ENCODE measurements at places on chromosomes 5 and 9.

GRCh38 chr9:137590123-137590468 is 216 bp downstream of the ZMYND19 start:
- DNase-seq = no peak

DNA sequence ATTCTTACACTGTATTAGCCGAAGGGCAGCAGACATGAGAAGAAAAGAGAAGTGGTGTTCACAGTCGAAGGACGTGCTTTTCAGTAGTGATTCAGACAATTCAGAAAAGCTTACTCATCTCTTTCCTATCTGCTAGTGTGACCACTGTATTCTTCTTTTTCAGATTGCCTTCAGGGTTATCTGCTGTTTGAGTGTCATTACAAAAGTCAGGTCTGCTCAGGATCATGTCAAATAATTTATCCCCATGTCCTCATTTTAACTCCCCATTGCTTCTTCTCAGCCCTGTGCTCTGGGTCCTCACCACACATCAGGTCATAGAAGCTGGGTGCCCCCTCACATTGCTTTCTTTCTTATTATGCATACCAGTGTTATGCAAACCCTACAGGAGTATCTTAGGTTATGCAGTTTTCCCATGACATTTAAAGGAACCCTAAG is 394.0 kb downstream of the CETN3 start:
- DNase-seq = peak; percentile 37

GRCh38 chr9:97474372-97474925 is 27.0 kb upstream of the TMOD1 start:
- DNase-seq = no peak

GRCh38 chr9:22922222-22922621 is 475.6 kb downstream of the DMRTA1 start:
- no peak for DNase-seq

GRCh38 chr9:7121055-7121454 is 363.3 kb downstream of the KDM4C start:
- DNase-seq = no peak

- DNase-seq = no peak
Observed at GRCh38 chr9:113246928-113247327, 25.6 kb downstream of the SLC31A1 start.

GRCh38 chr5:68329554-68330255 is 114.1 kb downstream of the PIK3R1 start:
- DNase-seq = no peak

DNA sequence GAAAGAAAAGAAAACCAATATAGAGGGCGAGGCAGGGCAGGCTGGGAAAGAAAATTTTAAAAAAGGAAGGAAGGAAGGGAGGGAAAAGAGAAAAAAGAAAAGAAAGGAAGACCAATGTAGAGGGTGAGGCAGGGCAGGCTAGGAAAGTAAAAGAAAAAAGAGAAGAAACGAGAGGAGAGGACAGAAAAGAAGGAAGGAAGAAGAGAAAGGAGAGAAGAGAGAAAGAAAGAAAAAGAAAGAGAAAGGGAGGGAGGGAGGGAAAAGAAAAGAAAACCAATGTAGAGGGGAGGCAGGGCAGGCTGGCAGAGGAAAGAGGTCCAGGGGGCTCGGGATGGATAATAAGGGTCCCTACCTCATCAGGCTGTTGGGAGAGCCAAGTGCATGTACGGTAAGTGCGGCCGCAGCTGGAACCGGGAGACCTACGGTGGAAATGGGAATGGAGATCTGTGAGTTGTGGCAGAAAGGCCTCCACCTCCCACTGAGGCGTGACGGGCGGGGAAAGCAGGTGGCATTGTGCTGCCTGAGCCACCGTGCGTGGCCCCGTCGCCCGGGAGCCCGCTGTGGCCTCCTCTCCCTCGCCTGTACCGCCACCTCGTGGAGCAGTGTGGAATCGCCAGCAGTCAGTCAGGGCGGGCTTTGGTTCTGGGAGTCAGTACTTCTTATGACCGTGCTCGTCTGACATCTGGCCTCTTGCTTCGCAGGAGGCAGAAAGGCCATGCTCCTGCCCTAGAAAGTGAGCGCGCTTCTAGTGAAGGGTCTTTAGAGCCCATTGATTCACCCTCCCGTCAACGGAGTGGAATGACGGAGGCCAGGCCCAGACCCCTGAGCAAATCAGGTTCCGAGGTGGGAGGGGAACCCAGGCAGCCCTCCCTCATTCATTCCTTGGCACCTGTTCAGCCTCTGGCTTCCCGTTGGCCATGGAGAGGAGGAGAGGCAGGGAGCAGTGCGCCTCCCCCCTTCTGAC is 10.4 kb upstream of the NHP2 start:
- DNase-seq = peak; percentile 89

GRCh38 chr5:172713809-172714490 is 57.0 kb downstream of the DUSP1 start:
- no peak for DNase-seq

- no peak for DNase-seq
Observed at GRCh38 chr5:35679357-35679756, 61.7 kb downstream of the SPEF2 start.

All from BE2C (cell line).